ENCODE measurements at places on chromosomes 6 and 20.

DNA sequence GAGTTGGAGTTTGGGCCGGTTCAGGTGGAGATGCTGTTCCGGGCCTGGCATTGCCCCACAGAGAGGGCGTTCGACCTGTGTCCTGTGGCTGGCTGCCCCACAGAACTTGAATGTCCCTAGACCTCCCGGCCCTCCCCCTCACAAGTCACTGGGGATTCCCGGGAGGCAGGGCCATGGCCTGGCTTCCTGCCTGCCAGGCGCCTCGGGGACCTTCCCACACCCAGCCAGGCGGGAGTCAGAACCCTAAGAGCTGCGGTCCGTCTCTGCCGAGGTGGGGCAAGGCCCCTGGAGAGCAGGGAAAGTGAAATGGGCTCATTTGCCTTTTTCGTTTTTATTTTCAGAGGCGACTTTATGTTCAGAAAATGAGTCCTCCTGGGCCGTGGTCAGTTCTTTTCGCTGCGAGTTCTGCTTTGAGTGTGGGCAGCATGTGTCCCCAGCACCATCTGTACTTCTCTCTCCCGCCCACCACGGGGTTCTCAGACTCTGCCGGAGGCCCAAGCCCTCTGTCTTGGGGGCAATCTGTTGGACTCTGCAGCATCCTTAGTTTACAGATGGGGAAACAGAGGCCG is 8.5 kb downstream of the RBM38 start:
- DNase-seq: no peak

DNA sequence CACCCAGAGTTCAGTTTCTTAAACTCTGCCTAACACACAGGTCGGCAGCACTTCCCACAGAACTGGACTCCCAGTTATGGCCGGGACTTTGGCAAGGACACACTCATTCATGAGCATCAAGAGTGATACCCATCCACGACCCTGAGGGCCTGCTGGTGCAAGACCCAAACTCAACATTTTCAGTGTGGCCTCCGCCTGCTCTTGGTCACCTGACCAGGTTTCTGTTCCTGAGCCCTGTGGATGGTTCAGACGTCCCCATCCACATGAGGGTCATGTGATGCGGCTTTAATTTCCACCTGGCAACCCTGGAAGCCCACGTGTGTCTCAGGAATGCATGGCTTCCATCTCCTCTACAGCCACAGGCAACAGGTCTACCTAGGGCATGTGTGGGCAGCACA is 245.3 kb downstream of the DLL1 start:
- no peak for DNase-seq

DNA sequence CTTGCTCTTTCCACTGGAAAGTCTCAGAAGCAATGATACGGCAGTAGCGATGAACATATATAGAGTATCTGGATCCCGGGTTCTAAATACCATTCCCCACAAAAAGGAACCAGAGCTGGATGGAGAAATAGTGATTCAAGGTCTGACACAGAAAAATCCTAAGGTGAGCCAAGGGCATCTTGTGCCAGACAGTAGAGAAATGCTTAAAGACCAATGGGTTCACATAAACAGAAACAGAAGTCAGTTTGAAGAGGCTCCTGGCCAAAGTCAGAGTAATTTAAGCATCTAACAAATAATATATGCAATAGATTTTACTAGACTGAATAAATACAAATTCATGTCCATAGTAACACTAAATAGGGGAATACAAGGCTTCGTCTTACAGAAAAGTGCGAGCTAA is 54.7 kb downstream of the RGS17 start:
- DNase-seq: no peak

- DNase-seq: no peak
Measured at GRCh38 chr6:157258878-157259277, 64.4 kb downstream of the TMEM242 start.

DNA sequence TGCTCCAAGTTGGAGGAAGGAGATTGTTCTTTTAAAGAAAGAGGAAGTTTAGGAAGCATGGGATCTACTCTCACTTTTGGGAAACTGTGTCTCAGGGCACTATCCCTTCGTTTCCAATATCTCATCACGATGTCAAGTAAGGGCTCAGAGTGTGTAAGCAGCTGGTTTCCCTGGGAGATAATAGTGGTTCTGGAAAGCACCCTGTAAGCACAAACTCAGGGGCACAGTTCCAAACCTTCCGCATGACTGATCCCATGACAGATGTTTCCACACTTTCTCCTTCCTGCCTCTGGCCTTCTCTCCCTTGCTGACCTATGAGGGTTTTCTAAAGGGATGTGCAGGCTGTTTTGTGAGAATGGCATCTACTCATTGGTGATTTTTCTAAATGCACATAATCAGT is 33.9 kb downstream of the ADTRP start:
- no peak for DNase-seq

- DNase-seq: no peak
Measured at GRCh38 chr6:169241688-169242350, 11.8 kb downstream of the THBS2 start.

GRCh38 chr6:45420909-45421708 is 43.4 kb upstream of the SUPT3H start:
- no peak for DNase-seq

GRCh38 chr6:113994934-113995342 is 24.0 kb upstream of the HDAC2 start:
- peak; percentile 87 for DNase-seq

DNA sequence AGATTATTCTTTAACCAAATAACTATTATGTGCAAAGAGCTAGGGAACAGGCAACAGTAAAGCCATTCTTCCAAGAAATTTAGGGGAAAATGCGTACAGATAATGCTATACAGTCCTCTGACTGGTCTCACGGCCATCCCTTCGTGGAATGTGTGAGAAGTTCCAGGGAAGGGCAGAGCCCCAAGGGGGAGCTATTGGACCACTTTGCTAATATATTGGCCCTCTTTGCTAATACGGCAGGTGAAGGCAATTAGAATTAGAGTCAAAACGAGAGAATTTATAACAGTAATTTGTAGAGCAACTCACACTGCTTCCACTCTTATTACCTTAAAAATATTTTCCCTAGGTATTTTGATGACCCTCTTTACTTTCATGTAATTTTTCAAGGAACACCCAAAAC is 140.4 kb downstream of the IMPG1 start:
- DNase-seq: no peak

GRCh38 chr6:78832091-78832808 is 35.1 kb upstream of the IRAK1BP1 start:
- DNase-seq: no peak

DNA sequence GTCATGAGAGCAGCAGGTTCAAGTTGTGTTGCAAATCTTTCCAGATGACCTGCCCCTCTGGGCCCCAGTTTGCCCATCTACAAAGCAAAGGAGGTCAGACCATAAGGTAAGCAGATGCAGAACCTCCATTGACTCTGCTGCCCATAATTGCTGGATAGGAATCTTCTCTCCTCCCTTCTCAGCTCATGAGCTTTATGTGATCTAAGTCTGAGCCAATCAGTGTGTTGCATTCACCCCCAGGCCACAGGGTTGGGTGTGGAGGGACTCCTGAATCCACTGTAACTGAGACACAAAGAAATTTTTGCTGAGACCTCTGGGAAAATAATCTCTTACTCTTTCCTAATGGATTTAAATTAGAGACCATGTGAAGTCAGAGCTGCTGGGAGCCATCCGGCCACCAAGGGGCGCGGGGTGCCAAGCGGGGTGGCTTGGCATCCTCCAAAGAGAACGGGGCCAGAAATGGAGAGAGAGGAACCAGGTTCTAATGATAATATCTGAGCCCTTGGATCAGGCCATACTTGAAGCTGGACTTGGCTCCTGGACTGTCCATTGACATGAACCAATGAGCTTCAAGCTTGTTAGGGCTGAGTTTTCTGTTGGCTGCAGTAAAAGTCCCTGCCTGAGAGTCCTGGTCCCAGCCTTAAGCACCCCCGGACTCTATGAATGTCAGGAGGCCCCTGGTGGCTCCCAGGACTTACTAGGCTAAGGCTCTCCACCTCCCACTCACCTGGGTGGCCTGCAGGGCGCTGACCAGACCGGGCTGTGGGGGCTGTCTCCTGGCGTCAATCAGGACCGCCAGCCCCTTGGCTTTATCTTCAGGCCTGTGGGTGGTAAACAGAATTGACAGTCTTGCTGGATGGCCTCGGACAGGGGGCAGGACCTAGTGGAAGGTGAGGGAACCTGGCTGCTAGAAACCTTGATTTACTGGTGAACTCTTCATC is 32.8 kb downstream of the KIAA1755 start:
- no peak for DNase-seq

GRCh38 chr6:123745895-123746294 is 57.8 kb upstream of the NKAIN2 start:
- no peak for DNase-seq

- no peak for DNase-seq
Measured at GRCh38 chr20:62163485-62163865, 19.4 kb upstream of the MTG2 start.

GRCh38 chr20:62362991-62363919 is 3.9 kb downstream of the LAMA5 start:
- DNase-seq: no peak

- DNase-seq: no peak
Measured at GRCh38 chr6:99545442-99545841, 23.0 kb downstream of the CCNC start.

DNA sequence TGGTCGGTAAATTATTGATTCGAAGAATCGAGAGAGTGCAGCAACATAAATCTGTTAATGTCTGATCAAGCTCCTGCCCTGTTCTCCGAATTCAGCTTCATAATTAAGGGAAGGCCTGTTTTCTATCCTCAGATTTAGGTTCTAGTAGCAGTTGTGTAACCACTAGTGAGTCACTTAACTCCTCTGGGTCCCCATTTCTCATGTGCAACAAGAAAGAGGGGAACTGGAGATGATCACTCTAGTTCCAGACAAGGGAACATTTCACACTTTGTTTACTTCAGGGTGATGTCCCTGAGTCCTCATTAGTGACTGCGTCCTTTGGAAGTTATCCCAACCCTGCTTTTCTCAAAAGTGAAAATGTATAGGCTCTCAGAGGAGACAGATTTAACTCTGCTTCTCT is 68.1 kb upstream of the RNF146 start:
- no peak for DNase-seq

DNA sequence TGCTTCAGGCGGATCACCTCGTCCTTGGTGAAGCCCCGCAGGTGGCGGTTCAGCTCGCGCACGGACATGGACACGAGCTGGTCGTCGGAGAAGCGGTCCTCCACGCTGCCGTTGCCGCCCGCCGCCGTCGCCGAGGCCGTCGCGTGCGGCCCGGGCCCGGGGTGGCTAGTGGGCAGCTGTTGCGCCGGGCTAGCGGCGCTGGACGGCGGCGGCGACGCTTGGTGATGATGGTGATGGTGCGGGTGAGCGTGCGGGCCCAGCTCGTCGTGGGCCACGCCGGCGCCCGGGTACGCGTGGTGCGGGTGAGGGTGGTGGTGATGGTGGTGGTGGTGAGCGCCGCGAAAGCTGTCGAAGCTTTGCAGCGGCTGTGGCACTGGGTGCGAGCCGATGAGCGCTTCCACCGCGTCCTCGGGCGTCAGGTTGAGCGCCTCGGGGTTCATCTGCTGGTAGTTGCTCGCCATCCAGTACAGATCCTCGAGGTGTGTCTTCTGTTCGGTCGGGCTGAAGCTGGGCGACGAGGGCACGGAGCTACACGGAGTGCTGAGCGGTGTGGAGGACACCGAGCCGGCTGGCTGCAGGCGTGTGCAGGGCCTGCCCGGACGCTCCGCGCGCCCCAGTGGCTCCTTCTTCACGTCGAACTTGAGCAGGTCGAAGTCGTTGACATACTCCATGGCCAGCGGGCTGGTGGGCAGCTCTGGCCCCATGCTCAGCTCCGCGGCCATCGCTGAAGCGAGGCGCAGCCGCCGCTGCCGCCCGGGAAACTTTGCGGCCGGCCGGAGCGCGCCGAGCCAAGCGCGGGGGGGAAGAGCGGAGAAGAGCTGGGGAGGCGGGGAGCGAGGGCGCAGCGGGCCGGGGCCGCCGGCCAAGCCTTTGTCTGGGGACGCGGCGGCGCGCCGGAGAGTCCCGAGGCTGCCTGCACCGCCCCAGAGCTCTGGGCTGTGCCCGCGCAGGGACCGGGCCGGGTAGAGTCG is 622 bp downstream of the MAFB start:
- no peak for DNase-seq

DNA sequence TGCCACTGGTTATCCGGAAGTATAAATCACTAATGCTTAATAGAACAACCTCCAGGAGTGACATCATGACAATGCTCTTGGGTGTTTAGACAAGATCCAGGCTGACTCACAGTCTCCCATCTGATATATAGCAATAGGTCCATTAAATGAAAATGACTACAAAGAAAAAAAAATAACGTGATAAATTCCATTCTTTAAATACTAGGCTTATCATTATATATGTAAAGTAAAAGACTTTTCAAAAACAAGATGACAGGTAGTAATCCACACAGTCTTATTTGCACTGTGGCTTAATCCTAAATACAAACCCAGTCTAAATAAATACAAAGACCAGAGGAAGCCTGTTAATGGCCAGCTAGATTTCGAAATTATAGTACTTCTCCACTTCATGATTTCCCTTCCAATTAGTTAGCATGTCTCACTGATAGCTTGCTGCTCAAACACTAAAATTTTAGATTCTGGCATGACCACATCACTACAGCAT is 149.1 kb upstream of the BEND3 start:
- no peak for DNase-seq

- DNase-seq: no peak
Measured at GRCh38 chr6:34230653-34231371, 5.9 kb upstream of the HMGA1 start.

- no peak for DNase-seq
Measured at GRCh38 chr6:81743649-81744048, 8.8 kb downstream of the TENT5A start.

- DNase-seq: no peak
Measured at GRCh38 chr20:3553663-3554062, 82.8 kb downstream of the ATRN start.

- DNase-seq: no peak
Measured at GRCh38 chr6:108174371-108175175, 8.8 kb downstream of the NR2E1 start.

DNA sequence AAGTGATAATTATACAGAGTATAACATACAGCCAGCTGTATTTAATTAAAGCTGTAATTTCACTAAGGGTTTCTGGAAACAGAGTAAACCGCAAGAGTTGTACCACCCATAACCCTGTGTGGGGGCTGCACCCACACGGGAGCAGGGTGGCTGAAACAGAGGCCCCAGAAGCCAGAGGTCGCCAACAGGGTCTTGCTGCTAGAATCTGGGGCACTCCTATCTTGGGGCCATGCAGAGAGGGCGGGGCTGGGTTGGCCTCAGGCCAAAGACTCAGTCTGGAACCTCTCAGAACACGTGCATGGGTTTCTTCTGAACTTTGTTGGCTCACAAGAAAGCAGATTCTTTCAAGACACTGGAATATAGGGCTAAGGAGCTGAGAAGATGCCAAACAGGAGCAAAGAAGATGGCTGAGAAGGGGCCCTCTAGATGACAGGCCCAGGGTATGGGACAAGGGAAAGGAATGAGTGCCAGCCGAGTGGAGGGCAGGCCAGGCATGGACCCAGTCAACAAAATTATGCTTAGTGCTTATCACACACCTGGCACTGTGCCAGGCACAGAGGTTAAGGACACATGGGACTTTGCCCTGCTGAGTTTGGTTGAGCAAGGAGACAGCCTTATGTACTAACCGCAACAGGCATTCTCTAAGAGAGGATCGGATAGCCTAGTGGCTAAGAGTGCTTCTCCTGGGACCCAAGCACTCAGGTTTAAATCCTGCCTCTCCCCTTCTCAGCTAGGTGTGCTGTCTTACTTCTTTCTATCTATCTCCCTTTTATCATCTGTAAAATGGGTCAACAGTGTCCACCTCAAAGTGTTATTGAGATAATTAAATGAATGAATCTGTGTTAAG is 96.6 kb upstream of the FOXP4 start:
- peak; percentile 15 for DNase-seq

Measured in SJSA1 (cell line).